Activated T-cell treated with anti-CD3 and anti-CD28 coated beads, Interleukin-2, amount 50 U/mL, for 72 hours (primary cell): ENCODE measurements at places on chromosomes 13 and 19.

GRCh38 chr19:40542202-40542859 lies 34.3 kb upstream of the SHKBP1 start:
- no peak for DNase-seq

- DNase-seq, result peak; percentile 45
Measured at GRCh38 chr19:3494051-3494450, 6.4 kb downstream of the DOHH start.

DNA sequence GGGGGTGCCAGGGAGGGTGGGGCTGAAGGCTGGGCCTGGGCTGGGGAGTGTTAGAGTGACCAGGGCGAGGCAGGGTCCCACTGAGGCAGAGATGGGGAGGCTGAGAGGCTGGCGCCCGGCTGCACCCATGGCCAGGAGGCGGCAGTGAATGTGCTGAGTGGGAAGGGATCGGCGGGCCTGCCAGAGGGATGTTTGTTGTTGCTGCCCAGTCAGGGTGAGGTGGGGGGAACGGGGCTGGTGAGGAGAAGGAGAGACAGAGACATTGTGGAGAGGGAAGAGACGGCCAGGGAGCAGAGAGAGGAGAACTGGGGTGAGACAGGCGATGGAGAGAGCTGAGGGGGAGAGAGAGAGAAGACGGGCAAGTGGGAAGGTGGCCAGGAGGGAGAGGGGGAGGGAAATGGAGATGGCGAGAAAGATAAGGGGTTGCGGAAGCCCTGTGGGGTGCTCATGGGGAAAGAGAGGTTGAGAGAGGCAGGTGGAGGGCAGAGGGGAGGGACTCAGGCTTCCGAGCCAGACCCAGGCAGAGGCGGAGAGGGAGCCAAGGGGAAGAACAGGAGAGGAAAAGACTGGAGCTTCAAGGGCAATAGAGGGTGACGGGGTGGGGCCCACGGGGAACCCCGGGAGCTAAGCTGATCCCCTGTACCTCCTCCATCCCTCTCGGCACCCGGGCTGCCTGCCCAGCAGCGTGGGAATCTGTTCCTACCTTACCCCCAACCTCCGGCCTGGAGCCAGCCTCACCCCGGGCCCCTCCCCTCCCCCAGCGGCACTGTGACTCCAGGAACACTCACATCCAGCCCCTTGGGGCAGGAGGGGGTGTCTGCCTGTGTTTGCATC lies 690 bp upstream of the B3GNT8 start:
- DNase-seq, result peak; percentile 29

- DNase-seq, result no peak
Measured at GRCh38 chr19:55333870-55334269, 5.8 kb upstream of the KMT5C start.

GRCh38 chr13:33543089-33543459 lies 257.5 kb upstream of the STARD13 start:
- DNase-seq, result no peak

DNA sequence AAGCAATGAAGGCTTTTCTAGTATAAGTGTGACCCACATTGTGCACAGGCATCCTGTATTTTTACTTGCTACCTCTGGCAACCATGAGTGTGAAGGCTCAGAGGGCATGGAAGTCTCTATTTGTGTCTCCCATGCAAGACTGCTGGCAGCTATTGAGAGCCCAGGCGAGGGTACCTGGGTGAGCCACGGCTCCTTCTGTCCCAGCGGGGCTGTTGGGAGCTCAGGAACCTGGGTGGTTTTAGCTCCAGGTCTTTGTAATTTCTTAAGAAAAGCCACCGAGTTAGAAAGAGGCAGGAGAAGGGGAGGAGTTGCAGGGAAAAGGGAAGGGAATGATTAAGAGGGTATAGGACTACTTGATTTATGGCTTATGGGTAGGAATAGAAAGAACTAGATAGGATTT lies 190.4 kb upstream of the SOX1 start:
- DNase-seq, result no peak

- no peak for DNase-seq
Measured at GRCh38 chr13:35733827-35734226, 257.3 kb upstream of the MAB21L1 start.

- peak; percentile 92 for DNase-seq
Measured at GRCh38 chr19:45615795-45616703, 14.0 kb upstream of the GPR4 start.

GRCh38 chr19:51525651-51526050 lies 5.8 kb downstream of the SIGLEC6 start:
- no peak for DNase-seq

GRCh38 chr13:93226065-93226622 lies 463 bp upstream of the GPC6 start:
- no peak for DNase-seq

GRCh38 chr13:32988608-32989289 lies 27.5 kb upstream of the KL start:
- no peak for DNase-seq

- no peak for DNase-seq
Measured at GRCh38 chr13:24323036-24323738, 13.8 kb downstream of the C1QTNF9 start.

- no peak for DNase-seq
Measured at GRCh38 chr19:24051516-24051915, 35.5 kb upstream of the ZNF254 start.

DNA sequence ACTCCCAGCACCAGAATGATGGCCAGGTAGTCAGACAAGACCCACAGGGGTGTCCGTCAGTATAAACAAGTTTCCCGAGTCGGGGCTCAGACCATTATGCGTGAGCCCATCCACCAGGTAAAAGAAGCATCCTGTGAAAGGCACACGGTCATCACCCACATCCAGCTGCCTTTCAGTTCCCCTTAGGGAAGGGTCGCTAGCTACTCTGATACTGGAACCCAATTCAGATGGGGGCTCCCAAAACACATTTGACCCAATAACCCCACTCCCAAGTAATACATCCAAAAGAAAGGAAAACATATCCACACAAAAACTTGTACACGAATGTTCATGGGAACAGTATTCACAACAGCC lies 66.8 kb downstream of the STK24 start:
- no peak for DNase-seq

- DNase-seq, result no peak
Measured at GRCh38 chr13:94598281-94598680, 2.3 kb upstream of the TGDS start.

- no peak for DNase-seq
Measured at GRCh38 chr13:111401151-111401550, 80.7 kb downstream of the TEX29 start.

GRCh38 chr19:35451338-35452096 lies 3.5 kb downstream of the FFAR2 start:
- peak; percentile 53 for DNase-seq

GRCh38 chr19:32891609-32892008 lies 22.0 kb upstream of the SLC7A9 start:
- DNase-seq, result no peak

GRCh38 chr13:90084684-90085290 lies 1262.7 kb upstream of the MIR17HG start:
- DNase-seq, result no peak

GRCh38 chr19:41998246-41999020 lies 4.4 kb upstream of the ATP1A3 start:
- DNase-seq, result peak; percentile 77

DNA sequence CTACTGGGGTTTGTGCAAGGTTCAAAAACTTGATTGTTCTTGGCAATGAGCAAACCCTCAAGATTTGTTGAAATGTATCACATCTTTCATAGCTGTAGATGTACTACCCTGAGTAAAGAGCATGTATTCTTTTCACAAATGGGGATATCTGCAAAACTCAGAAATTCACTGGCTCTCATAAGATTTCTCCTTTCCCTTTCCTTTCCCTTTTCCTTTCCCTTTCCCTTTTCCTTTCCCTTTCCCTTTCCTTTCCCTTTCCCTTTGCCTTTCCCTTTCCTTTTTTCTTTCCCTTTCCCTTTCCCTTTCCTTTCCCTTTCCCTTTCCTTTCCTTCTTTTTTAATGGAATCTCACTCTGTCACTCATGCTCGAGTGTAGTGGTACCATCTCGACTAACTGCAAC lies 69.1 kb downstream of the FNDC3A start:
- DNase-seq, result no peak

DNA sequence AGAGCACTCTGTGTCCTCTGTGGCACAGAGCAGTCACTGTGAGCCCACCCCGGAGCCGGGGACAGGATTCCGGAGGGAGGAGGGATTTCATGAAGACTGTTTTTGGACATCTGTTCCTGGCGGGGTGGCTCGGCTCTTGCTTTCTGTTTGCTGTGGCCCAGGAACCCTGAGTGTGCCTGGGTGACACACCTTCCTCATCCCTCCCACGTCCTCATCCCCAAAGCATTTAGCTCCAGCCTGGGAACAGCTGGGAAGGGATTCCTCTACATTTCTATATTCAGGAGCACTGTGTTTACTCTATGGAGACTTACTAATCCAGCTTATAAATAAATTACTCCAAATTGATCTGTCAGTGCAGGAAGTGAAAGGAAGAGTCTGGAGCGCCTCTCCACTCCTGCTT lies 97.8 kb upstream of the UBL3 start:
- no peak for DNase-seq

GRCh38 chr19:18620311-18620710 lies 7.6 kb downstream of the TMEM59L start:
- no peak for DNase-seq

DNA sequence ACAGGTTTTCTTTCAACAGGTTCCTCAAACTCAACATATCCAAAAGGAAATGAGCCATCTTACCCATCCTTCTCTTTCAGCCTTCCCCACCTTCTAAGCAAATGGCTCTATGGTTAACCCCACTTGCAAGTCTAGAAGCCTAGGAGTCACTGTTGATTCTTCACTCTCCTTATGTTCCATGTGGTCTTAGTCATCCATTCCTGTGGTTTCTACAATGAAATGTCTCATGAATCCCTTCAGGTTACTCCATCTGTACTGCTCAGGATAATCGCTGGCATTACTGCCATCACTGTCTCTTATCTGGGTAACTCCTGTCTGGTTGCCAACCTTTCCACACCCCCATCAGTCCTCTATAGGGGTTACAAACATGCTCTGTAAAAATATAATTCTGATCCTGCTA lies 381.3 kb downstream of the ENOX1 start:
- no peak for DNase-seq

DNA sequence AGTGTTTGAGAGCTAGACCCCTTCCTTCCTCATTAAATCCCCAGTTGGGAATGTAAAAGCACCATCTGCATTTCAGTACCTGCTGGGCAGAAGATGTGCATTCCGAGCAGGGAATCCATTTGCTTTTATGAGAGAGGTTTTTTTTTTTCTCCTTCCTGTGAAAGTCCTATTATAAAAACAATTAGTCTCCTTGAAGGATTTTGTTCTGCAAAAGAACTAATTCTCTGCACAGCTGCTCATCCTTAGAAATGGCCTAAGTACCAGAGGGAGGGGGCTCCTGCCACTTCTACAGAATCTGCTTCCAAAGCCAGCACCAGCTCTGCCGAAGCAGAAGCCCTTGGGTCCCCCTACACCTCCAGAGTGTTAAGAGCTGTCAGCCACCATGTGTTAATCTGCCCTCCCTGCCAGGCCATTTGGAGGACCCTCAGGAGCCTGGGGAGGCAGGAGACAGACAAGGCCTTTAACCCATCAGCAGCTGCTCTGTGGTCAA lies 36.4 kb upstream of the SERPINE3 start:
- DNase-seq, result no peak

GRCh38 chr13:113035213-113035800 lies 66.3 kb downstream of the MCF2L start:
- DNase-seq, result no peak

- no peak for DNase-seq
Measured at GRCh38 chr13:36665630-36666029, 8.2 kb upstream of the SERTM1 start.

- no peak for DNase-seq
Measured at GRCh38 chr13:27483421-27483820, 33.1 kb upstream of the MTIF3 start.

DNA sequence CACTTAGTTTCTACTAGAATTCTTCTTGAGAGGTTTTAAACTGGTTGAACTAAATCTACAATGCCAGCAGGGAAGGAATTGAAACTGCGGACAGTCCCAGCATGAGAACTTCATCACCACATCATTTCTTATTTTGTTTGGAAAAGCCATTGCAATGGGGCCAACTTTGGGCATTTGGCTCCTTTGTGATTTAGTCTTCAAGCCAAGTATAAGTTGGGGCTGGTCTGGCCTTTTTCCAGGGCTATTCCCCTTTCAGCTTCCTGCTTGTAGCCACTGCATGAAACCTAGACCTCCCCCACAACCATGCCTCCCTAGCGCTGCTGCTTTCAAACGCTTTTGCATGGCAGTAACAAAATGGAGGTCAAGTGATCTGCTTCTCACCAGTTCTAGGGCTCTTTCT lies 142.3 kb downstream of the RGCC start:
- DNase-seq, result no peak

- DNase-seq, result no peak
Measured at GRCh38 chr19:17860331-17860992, 752 bp downstream of the RPL18A start.

DNA sequence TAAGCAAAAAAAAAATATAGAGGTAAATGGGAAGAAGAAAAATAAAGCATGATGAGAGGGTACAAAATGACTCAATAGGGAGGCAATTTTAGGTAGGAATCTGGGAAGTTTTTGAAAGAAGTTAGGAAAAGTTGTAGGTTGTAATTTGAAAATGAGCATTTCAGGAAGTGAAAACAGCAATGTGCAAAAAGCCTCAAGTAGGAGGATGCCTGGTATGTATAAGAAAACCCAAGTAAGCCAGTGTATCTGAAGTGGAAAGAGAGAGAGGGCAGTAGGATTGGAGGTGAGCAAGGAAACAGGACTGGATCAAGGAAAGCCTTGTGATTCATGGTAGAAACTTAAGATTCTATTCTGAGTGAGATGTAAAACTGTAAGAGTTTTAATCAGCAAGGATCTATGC lies 121.6 kb upstream of the SPRY2 start:
- no peak for DNase-seq

GRCh38 chr13:91207261-91207660 lies 140.2 kb upstream of the MIR17HG start:
- no peak for DNase-seq

DNA sequence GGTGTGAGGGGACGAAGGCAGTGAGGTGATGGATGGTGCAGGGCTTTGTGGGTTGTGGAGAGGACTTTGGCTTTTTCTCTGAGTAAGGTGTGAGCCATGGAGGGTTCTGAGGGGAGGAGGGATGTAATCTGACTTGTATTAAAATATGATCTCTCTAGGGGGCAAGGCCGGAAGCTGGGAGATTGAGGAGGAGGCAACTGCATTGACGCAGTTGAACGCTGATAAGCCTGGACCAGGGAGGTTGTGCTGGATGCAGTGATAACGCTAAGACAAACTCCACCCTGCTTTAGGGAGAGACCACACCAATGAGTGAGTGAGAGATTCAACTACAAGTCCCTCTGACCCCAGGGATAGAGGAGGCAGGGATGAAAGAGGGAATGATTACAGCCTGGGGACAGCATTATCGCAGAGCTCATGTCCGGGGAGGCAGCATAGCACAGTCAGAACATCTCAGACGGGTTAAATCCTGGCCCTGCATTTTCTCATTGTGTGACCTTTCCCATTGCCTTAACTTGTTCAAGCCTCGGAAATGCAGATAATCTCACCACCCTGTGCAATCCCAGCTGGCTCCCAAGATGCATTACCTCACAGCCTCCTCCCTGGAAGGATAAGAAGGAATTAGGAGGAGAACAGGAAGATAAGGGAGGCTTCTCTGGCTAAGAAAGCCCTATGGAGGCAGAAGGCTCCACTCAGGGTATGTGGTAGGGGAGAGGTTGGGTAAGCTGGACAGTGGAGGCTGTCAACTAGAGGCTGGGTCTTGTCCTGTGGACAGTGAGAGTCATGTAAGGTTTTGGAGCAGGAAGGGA lies 124.2 kb downstream of the CACNA1A start:
- DNase-seq, result no peak
